ENCODE measurements at places on chromosomes 7 and 10.

- DNase-seq: no peak
Measured at GRCh38 chr10:36676321-36676720, 449.1 kb upstream of the ANKRD30A start.

GRCh38 chr7:98826811-98827231, 43.0 kb downstream of the TMEM130 start:
- no peak for DNase-seq

DNA sequence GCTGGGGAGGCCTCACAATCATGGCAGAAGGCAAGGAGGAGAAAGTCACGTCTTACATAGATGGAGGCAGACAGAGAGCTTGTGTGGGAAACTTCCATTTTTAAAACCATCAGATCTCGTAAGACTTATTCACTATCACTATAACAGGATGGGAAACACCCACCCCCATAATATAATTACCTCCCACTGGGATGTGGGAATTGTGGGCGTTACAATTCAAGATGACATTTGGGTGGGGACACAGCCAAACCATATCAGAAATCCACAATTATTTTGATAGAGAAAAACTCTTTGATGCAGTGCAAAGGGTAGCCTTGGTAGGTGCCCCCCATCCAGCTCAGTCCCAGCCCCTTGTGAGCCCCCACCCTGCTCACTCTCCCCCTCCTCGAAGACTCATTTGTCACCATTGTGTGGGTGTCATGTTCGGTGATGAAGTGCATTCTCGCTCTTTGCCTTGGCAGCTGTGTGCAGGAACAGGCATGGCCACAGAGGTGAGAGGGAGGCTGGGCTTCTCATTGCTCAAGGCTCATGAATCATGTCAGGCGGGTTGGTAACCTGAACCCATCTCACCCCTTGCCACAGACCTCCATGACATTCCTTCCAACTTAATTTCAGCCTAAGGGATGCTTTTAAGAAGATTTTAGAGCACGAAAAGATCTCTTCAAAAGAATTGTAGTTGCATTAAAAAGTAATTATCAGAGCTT, 75.9 kb downstream of the BUB3 start:
- DNase-seq: no peak

GRCh38 chr10:47307381-47307780, 7.4 kb downstream of the GDF10 start:
- DNase-seq: no peak

GRCh38 chr7:116780521-116780920, 81.9 kb upstream of the CAPZA2 start:
- no peak for DNase-seq

- no peak for DNase-seq
Measured at GRCh38 chr10:34815185-34816084, at the start of gene PARD3. Gene PARD3, minus strand, starts transcription at chr10:34815296. Its CDS starts 301 bp downstream, at chr10:34814995.

GRCh38 chr10:22433875-22434274, 88.6 kb downstream of the SPAG6 start:
- DNase-seq: no peak
